ENCODE measurements at places on chromosomes 13 and 19. TPM values are rescaled to one million over a fixed set of nuclear protein-coding genes. Genes with fewer than 3 reads are reported as not detected.

- no peak for DNase-seq
Observed at GRCh38 chr19:14565765-14566711, 5.8 kb downstream of the NDUFB7 start.

ZNF541 gene
- total RNA-seq, result 0.21 TPM

SIAH3 gene
- total RNA-seq, result not detected

GRCh38 chr19:46296722-46297461 is at the start of gene HIF3A:
TSS of gene HIF3A (plus strand) at chr19:46297042. CDS start at chr19:46297077, 35 bp downstream.
- DNase-seq, result peak; percentile 71

ZNF723 gene
- not detected for total RNA-seq

GRCh38 chr19:32828139-32828538 is 41.4 kb downstream of the SLC7A9 start:
- no peak for DNase-seq

GRCh38 chr19:1270854-1271527 is 1.9 kb downstream of the CIRBP start:
- DNase-seq, result no peak

GRCh38 chr13:48979892-48980291 is 4.2 kb downstream of the FNDC3A start:
- DNase-seq, result no peak

DNA sequence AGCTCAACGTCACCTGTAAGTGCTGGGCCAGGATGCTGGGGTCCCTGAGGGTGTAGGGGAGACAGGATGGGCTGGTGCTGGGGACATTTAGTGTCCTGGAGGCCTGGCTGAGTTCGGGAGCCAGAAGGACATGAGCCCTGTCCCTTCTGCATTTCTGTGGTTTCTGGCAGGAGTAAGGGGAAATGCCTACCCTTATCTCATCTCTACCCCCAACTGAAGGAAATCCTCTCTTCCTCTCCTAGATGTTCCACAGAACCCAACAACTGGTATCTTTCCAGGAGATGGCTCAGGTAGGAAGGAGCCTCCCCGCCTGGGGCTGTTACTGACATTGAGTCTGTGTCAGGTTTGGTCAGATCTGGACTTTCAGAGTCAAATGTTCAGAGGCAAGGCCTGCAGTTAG is 1.2 kb downstream of the CD33 start:
- no peak for DNase-seq

- no peak for DNase-seq
Observed at GRCh38 chr13:71880753-71881541, 13.9 kb upstream of the DACH1 start.

DNA sequence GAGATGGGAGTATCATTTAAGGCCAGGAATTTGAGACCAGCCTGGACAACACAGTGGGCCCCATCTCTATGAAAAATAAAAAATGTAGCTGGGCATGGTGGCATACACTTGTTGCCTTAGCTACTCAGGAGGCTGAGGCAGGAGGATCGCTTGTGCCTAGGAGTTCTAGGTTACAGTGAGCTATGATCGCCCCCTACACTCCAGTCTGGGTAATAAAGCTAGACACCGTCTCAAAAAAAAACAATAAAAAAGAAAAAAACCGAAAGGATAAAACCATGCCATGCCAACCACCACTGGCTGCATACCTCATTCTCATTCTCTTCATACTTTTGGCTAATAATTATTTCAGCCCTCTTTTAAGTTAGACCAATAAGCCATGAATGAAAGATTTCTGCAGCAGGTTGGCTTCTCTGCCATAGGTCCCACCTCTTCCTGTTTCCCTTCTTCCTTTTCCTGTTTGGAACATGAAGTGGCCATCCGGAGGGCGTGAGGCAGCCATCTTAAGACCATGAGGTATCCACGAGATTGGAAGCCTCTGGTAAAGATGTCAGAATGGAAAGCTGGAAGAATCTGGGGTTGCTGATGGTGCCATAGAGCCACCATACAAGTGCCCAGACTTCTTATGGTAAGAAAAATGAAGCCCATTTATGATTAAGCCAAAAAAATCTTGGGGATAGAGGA is 171.3 kb downstream of the CACNA1A start:
- no peak for DNase-seq

NKG7 gene
- 0.89 TPM for total RNA-seq

ZNF536 gene
- total RNA-seq, result 1.2 TPM

DNA sequence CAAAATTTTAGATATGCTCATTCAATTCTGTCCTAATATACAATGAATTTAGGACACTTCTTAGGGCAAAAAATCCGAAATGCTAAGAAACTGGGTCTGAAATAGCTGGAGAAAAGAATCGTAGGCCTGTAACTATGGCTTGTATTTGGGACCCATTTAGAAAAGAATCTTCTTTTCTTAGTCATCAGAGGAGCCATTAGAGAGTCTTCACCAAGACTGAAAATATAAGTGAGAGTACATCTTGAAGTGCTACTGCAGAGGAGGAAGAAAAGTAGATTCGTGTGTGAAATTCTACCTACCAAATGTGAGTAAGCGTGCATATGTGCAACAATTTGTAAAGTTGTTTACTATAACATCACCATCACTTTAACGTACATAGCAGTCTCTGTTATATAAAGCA is 8.8 kb upstream of the DACH1 start:
- DNase-seq, result no peak

GRCh38 chr19:45413497-45413896 is 7.1 kb downstream of the POLR1G start:
- DNase-seq, result no peak

DNA sequence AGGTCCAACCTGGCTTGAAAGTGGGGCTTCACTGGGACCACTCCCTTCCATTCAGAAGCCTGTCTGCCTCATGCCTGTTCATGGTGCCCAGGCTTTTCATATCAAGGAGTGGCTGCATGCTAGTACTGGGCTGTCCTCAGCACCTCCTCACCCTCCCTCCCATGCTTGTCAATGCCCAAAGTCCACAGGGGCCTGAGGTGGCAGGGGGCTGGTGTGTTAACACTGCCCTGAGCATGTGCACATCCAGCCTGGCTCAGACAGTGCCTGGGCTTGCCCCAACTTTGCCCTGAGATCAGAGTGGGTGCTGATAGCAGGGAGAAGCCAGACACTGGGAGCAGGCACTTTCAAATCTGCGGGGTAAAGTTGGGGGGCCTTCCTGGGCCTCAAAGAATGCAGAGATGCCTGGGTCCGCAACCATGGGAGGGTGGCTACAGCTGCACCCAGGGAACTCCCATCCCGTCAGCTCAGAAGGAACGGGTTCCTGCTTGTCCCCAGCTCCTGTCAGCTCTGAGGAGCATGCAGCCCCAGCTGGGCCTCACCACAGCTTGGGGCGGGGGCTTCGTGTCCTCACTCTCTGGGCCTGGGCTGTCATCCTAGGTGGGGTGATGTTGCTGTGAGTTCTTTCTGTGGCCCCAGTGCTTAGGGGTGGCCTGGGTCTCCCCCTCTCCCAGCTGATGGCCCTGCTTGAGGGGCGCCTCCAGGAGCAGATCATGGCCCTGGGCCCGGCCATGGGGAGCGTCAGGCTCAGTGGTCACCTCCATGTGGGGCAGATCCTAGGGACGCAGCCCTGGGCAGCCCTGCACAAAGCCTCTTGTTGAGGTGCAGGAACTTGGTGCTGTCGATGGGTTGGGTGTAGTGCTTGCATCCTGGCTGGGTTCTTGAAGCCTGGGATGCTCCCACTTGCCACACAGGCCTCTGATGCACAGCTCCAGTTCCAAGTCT is 830.6 kb upstream of the SLITRK5 start:
- DNase-seq, result no peak

- no peak for DNase-seq
Observed at GRCh38 chr13:33528896-33529295, 243.3 kb upstream of the STARD13 start.

DNA sequence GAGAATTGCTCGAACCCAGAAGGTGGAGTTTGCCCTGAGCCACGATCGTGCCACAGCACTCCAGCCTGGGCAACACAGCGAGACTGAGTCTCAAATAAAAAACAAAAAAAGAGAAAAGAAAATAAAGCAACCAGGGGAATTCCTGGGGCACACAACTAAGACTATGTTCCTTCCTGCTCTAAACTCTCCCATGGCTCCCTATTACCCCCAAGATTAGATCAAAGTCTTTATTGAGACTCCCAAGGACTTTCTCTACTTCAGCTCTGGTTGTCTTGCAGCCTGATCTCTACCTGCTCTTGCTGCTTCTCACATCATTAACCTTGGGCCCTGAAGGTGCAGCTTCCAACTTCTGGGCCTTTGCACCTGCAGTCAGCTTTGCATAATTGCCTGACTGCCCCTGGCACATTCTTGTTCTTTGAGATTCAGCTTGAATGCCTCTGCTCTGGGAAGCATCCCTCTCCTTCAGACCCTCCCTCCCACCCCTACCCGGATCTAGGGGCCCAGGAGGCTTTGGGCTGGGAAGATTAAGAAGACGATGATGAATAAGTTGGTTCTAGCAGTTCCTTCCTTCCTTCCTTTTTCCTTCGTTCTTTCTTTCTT is 16.8 kb upstream of the CERS4 start:
- DNase-seq, result no peak

DNA sequence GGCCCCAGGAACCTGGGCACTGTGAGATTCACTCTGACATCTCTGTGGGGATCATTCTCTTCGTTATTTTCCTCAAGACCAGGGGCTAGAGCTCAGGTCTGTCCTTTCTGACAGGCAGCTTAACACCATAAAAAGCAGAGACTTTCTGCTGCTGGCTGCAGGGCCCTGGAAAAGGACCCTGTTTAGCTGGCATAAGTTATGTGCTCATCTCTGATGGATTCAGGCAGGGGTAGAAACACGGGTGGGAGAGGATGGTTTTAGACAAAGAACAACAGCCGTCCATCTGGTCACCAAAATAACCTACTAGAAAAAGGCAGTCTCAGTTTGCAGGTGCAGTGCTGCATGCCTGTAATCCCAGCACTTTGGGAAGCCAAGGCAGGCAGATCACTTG is 2.3 kb upstream of the GPI start:
- DNase-seq, result no peak

DNA sequence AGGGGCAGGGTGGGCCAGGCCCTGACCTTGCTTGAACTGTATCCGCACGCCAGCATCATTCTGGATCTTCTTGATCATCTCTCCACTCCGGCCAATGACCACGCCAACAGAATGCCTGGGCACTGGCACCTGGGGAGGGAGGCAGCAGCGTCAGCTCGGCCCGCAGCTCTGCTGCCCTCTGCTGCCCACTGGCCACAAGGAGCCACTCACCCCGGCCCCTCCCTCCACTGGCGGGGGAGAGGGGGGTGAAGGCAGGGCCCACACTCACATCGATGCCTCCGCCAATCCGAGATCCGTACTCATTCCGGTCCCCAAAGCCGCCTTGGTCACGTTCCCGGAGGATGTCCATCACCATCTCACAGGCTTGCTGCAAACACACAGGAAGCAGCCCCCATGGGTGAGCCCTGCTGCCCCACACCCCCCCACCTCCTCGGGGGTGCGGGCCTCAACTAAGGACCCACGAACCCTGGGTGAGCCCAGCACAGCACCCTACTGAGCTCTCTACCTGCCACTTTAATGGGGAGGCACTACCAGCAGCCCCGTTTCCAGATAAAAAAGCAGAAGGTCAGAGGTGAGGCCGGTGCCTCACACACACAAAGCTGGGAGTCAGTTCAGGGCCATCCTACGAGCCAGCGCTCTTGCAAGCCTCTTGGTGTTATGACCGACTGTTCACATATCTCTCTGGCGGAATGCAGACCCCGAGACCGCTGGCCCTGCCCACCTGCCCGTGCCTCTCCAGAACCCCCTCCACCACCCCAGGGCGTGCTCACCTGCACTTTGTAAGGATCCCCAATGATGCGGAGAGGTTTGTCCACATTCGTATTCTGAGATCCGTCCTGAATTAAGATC is 6.7 kb downstream of the KHSRP start:
- no peak for DNase-seq

GAMT gene
- total RNA-seq, result 36.0 TPM

GRCh38 chr13:92187378-92187989 is 789.1 kb downstream of the GPC5 start:
- DNase-seq, result no peak
